Hippocampal formation (tissue), 2 donors: ENCODE measurements at places on chromosomes 3 and 15.

GRCh38 chr3:53690521-53690920 lies 155.7 kb downstream of the CHDH start:
- no peak for DNase-seq

DNA sequence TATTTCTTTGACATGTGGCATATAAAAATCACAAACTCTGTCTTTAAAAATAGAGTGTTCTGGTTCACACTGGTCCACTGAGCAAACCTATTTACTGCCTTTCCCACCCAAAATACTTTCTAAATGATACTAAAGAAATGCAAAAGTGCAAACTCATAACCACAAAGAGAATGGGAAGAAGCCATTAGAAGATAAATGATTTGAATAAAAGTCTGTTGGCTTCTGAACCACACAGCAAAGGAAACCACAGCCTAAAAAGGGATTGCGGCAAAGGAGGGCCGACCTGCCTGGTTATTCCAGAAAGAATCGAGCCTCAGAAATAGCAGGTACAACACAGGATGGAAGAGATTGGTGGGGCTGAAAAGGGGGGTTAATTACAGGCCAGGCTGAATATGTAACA lies 599.5 kb downstream of the FHIT start:
- no peak for DNase-seq

- DNase-seq, result no peak
These were observed 43.1 kb downstream of the BHLHE40 start for GRCh38 chr3:5022187-5022965.

DNA sequence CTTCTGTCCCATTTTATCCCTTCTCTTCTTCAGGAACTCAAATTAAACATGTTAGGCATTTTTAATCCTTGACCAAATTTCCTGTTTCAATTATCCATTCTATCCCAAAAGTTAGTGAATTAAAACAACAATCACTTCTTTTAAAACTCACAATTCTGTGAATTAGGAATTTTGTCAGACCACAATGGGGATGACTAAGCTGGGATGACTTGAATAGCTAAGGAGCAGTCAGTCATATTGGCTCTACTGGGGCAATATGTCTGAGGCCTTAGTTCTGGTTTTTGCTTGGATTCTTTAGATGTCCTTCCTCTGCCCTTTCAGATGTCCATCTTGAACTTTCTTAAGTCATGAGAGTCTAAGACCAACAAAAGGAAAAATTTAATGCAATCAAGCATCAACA lies 178.2 kb upstream of the TGFBR2 start:
- DNase-seq, result no peak

- DNase-seq, result no peak
These were observed 29.8 kb upstream of the SENP5 start for GRCh38 chr3:196837819-196838420.

GRCh38 chr3:31095255-31095654 lies 200.8 kb upstream of the GADL1 start:
- no peak for DNase-seq

GRCh38 chr3:133460809-133461208 lies 61.0 kb downstream of the BFSP2 start:
- DNase-seq, result no peak

DNA sequence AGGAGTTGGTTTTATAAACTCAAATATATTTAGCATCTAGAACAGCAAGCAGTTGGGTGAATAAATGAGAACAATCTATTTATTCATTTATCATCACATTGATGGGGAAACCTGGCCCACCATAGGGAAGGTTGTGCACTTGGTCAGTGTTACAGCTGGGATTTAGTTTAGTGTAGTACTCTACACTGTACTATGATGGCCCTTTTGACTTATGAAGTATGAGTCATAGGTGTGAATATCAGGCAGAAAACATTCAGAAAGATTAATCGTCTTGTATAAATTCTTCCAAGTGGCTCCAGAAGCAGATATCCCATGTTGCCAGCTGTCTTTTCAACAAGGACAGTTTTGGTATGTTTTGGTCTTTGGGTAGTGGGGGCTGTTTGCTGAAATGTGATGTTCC lies 38.0 kb downstream of the BBS4 start:
- DNase-seq, result no peak

DNA sequence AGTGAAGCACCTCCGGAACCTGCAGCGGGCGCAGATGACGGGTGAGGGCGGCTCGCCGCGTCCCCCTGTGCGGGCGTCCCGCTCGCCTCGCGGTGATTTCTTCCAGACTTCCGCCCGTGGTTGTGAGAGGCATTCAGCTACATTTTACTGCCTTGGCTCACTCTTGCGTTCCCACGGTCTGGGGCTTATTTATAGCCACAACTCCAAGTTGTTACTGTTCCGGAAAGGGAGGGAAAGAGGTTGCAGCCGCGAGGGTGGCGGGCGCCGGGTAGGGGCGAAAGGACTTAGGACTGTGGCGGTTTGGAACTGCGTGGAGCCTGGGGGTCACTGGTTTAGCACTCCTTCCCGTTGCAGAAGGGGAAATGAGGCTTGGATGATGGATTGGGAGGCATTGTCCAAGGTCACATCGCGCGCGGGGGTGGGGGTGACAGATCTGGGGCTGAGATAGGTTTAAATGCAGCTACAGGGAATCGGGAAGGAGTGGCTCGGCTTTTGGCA lies 1.1 kb downstream of the HES1 start:
- no peak for DNase-seq

DNA sequence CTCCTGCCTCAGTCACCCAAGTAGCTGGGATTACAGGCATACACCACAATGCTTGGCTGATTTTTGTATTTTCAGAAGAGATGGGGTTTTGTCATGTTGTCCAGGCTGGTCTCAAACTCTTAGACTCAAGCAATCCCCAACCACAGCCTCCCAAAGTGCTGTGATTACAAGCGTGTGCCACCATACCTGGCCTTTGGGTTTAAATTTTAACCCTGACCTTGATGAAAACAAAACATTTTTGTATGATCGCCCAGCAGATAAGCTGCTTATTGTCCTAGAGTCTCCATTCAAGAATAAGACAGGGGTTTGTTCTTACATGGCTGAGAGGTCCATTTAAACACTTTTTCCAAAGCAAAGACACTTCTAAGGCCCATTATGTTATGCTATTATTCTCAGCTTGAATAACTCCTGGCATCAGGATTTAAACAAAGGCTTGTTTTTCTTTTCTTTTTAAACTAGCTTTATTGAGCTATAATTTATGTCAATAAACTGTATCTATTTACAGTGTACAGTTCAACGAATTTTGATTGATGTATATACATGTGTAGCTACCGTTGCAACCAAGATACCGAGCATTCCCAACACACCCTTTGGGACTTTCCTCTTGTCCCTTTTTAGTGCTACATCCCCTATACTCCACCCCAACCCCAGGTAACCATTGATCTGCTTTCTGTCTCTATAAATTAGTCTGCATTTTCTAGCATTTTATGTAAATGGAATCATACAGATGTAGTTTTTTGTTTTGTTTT lies 1.4 kb upstream of the MUC13 start:
- no peak for DNase-seq

GRCh38 chr15:38308797-38309196 lies 56.2 kb downstream of the SPRED1 start:
- no peak for DNase-seq

DNA sequence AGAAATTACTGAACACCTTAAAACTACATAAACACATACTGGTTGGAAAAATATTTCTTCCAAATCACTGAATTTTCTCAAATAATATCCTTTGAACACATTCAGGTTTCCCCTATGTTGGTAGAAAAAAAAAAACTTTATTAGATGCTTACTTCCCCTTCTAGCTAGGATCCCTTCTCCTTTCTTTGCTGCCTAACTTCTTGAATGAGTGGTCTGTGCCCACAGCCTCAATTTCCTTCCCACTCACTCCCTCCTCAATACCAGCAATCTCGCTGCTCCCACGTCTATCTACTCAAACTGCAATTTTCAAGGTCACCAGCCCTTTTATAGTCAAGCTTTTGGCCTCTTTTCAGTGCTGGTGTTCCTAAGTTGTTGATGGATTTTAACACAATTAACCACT lies 8.3 kb downstream of the CD200R1 start:
- DNase-seq, result no peak

GRCh38 chr3:122123850-122124249 lies 59.6 kb upstream of the CASR start:
- no peak for DNase-seq

DNA sequence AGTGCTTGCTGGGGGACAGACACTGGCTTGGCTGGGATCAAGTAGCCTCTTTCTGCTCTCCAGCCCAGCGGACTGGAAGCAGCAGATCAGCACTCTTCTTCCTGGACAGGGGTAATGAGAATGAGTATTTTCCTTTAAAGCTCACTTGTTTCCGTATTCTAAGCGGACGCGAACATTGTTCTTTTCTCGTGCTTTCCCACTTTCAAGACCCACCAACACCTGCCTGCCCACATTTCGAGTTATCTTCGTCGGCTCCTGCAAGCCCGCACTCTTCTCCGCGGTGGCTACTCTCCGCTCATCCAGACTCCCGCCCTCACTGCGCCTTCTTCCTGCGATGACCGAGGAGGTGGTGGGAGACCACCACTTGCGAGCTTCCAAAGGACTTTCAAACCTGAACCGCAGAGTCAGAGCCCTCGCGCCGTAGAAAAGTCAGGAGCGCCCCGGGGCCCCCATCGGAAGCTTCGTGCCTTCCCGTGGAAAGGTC lies 1.6 kb upstream of the PPM1L start:
- DNase-seq, result peak; percentile 67

GRCh38 chr3:132038198-132038825 lies 3.5 kb upstream of the CPNE4 start:
- peak; percentile 34 for DNase-seq

- DNase-seq, result no peak
These were observed 41.8 kb downstream of the HOMER2 start for GRCh38 chr15:82910721-82911120.

DNA sequence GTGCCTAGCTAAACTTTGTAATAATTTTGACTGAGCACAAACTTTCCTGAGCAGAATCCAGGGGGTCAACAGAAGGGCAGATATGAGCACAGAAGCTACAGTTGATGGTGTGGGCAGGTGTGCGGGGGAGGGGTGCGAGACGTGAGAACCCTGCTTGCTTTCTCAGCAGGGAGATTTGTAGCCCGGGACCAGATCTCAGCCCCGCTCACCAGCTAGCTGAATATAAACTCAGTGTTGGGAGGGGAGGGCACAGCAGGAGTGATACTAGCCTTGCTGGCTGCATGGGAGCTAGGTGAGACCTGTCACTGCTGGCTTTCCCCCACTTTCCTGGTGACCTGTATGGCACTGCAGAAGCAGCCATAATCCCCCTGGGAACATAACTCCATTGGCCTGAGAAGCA lies 83.4 kb downstream of the CLDN1 start:
- no peak for DNase-seq

DNA sequence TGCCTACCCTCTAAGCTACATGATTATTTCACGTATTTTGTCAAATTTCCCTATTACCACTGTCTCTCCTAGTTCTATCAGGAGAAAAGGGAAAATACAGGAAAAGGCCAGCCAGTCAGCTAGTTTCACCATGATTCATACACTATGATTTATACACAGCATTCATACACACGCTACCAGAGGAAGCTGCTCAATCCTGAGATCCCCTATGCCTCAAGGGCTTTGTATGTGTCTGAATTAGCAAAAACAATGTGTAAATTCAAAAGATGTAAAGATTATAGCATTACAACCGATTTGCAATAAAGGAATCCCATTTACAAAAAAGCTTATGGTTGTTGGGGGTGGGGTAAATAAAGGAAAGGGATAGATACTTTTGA lies 3.1 kb upstream of the ACKR4 start:
- DNase-seq, result no peak

DNA sequence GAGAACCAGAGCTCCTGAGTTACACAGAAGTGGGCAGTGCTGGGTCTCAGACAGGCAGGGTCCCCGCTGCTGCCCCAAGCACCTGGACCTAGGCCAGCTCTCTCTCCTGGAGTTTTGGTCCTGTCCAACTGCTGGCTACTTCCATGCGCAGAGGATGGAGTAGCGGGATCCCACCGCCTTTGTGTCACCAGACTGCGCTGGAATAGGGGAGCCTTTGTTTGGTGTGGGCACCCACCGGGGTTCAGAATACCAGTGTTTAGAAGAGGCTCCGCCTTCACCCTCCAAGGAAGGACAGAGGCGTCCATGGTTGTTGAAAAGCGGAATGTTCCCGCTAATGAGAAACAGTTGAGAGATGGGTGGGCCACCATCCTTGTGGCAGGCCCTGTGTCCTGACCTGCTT lies 154.4 kb downstream of the DNAJB8 start:
- no peak for DNase-seq

DNA sequence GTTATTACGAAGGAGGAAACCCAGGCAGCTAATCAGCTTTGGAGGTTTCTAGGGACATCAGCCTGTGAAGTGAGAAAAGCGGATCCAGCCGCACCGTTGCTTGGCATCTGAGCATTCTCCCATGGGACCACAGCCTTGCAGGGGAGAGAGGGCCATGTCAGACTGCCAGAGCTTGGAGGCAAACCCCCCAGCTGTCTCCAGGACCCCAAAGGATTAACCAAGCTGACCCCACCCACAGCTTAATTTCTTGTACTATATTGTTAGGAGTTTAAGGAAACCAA lies 5.1 kb downstream of the IGDCC3 start:
- no peak for DNase-seq

DNA sequence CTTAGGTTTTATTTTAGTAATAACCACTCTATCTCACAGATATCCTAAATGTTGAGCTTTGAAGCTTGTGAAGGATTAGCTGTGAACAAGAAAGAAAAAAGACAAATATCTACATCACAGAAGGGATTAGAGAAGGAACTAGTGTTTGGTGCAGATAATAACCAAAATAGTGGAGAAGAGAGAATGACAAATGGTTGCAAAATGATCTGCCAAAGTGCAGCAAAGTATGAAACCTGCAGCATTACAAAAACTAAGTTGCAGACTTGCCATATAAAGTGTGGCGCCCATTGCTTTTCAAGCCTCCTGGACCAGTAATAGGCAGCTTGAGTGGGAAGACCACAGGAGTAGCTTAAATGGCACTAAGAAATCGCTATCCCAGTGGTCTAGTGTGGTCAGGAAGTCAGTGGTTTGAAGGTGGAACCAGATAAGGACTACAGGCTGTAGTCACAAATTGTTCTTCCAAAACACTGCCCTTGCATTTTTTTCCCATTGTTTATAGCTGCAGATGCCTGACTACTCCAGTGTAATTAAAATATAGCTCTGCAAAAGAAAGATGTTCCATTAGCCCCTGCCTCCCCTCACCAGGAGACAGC lies 20.7 kb downstream of the TPM1 start:
- DNase-seq, result no peak

- DNase-seq, result no peak
These were observed 853.7 kb downstream of the MCTP2 start for GRCh38 chr15:95085056-95085455.

GRCh38 chr3:128036119-128036518 lies 16.1 kb upstream of the SEC61A1 start:
- no peak for DNase-seq

GRCh38 chr15:67512140-67512539 lies 8.8 kb upstream of the C15orf61 start:
- DNase-seq, result no peak

GRCh38 chr3:112486811-112487505 lies 12.3 kb downstream of the BTLA start:
- DNase-seq, result no peak

GRCh38 chr15:95298729-95299128 lies 1031.8 kb upstream of the NR2F2 start:
- no peak for DNase-seq
